ENCODE measurements at places on chromosomes 6 and 20.

- DNase-seq = peak; percentile 63
- no peaks in the 10 kb centered on the region for H3K27me3 ChIP-seq
- peaks cover 8% of the 10 kb centered on the region for H3K36me3 ChIP-seq
- H3K4me3 ChIP-seq = peak overlapping the region; percentile 6
These were observed 1.7 kb downstream of the CABLES2 start for GRCh38 chr20:62405108-62405980.

DNA sequence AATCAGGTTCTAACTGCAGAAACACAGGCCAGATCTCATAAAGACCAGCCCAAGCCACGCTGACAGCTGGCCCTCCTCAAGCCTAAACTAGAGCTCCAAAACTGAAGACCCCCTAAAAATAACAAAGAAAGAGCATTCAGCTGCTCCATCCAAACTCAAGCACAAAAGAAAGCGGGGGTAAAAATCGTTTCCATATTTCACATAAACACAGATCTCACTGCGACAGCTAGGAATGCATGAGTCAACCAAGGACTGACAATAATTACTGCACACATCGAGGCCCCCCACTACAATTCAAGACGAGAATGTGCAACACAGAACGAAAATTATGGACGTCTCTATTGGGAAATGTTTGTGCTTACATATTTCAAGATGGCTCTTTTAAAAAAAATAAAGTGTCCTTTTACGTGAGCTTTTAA is 31.1 kb downstream of the CNKSR3 start:
- peak; percentile 68 for DNase-seq
- peak overlapping the region; percentile 88 for H3K27ac ChIP-seq
- no peaks in the 10 kb centered on the region for H3K36me3 ChIP-seq
- no peaks in the 10 kb centered on the region for H3K27me3 ChIP-seq
- H3K4me3 ChIP-seq = peak overlapping the region; percentile 15

- DNase-seq = no peak
- H3K36me3 ChIP-seq = no peaks in the 10 kb centered on the region
- H3K27ac ChIP-seq = no peak overlapping the region
- H3K4me3 ChIP-seq = no peak overlapping the region
- no peaks in the 10 kb centered on the region for H3K4me1 ChIP-seq
- peaks cover 96% of the 10 kb centered on the region for H3K27me3 ChIP-seq
These were observed 19.0 kb downstream of the NTSR1 start for GRCh38 chr20:62727584-62728027.

GRCh38 chr20:47362361-47363219 is 6.1 kb upstream of the ZMYND8 start:
- no peak overlapping the region for H3K27ac ChIP-seq
- H3K4me1 ChIP-seq = peaks cover 44% of the 10 kb centered on the region
- H3K4me3 ChIP-seq = no peak overlapping the region
- DNase-seq = no peak
- H3K27me3 ChIP-seq = no peaks in the 10 kb centered on the region
- H3K36me3 ChIP-seq = no peaks in the 10 kb centered on the region

GRCh38 chr20:6355754-6356451 is 233.1 kb upstream of the FERMT1 start:
- no peak overlapping the region for H3K27ac ChIP-seq
- no peaks in the 10 kb centered on the region for H3K4me1 ChIP-seq
- H3K4me3 ChIP-seq = no peak overlapping the region
- H3K27me3 ChIP-seq = no peaks in the 10 kb centered on the region

DNA sequence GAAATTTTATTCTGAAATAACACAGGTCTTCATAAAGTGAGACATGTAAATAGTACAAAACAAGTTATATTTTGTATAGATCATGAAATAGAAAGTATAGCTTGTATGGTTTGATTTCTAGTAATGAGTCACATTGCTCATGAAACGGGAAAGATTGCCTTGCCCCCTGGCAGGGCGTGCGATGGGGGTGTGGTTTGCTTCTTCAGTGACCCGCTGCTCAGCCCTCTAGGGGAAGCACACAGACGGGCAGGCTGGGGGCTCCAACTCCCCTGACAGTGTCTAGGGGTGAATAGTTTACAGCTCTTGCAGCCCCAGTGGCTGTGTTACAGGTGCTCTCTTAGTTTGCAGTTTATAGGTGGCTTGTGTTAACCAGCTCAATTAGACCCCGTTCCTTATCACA is 170.5 kb upstream of the RGS17 start:
- H3K4me1 ChIP-seq = no peaks in the 10 kb centered on the region
- DNase-seq = no peak
- no peak overlapping the region for H3K27ac ChIP-seq
- no peak overlapping the region for H3K4me3 ChIP-seq
- no peaks in the 10 kb centered on the region for H3K27me3 ChIP-seq
